ENCODE measurements at places on chromosomes 1 and 21. TPM values are rescaled to one million over a fixed set of nuclear protein-coding genes. Genes with fewer than 3 reads are reported as not detected.

GLMN gene
- total RNA-seq: 20.1 TPM

CRYAA gene
- total RNA-seq: not detected

SERINC2 gene
- total RNA-seq: 10.4 TPM

SIM2 gene
- 0.11 TPM for total RNA-seq

USH2A gene
- total RNA-seq: not detected

RAB29 gene
- total RNA-seq: 25.6 TPM

TINAGL1 gene
- 14.9 TPM for total RNA-seq

LHX4 gene
- 4.6 TPM for total RNA-seq

Data from SJSA1 (cell line).